ENCODE measurements at places on chromosomes 16 and 17. TPM values are rescaled to one million over a fixed set of nuclear protein-coding genes. Genes with fewer than 3 reads are reported as not detected.

DNA sequence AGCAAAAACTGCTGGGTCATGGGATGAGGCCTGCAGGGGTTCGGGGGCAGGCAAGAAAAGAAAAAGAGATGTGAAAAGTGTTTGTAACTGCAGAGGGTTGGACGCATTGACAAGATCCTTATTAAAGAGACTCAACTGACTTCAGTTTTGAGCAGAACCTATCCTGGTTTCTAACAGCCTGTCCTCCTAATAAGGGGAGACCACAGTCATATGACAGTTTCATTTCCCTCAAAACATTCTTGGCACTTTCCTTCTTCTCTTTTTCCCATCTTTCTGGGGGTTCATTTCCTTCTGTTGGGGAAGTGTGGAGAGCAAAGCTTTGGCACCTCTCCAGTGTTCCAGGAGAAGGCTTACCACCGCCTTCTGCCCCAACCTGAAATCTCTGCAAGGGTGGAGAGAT lies 118.5 kb downstream of the MAF start:
- no peak for DNase-seq

- DNase-seq: no peak
Measured at GRCh38 chr16:66928702-66929388, 3.5 kb upstream of the RRAD start.

DNA sequence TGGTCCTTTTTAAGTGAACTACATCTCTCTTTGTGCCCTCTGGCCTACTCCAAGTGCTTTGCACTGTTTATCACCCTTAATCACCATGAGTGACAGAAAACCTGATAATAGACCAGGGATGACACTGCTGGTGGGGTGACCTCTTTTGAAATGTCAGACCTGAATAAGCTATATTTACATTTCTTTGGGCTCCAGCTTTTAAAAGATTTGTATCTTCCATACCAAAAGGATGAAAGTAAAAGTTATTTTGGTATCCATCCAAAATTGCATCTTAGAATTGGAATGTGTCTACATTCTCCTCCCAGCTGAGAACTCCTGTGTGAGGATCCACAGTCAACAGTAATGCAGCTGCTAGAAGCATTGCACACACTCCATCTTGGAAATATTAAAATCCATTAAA lies 370.0 kb downstream of the CDH11 start:
- no peak for DNase-seq

- DNase-seq: no peak
Measured at GRCh38 chr17:20074489-20074888, 65.3 kb downstream of the SPECC1 start.

GRCh38 chr17:40598619-40599467 lies 33.6 kb upstream of the CCR7 start:
- DNase-seq: peak; percentile 47

DNA sequence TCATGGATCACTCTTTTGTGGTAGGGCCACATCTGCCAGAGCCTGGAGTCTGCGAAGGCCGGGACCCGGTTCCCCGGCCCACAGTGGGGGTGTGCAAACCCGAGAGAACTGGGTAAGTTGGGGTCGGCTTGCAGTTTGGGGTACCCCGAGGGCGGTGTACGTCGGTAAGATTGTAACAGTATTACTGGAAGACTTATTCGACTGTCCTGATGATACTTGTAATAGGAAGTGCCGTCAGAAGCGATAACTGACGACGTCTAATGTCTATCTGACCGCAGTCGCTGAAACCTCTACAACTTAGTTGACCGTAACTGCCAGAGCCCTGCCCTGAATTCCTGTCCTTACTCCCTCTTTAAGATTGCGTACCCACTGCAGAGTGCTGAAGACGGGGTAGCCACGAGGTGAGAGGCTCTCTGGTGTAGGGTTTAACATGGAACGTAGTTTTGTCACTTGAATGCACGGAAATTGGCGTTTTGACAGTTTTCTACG lies 24.0 kb downstream of the TRPV2 start:
- no peak for DNase-seq

- no peak for DNase-seq
Measured at GRCh38 chr16:88393034-88393433, 10.3 kb downstream of the ZNF469 start.

- DNase-seq: no peak
Measured at GRCh38 chr17:49195751-49196150, 14.6 kb downstream of the GNGT2 start.

DNA sequence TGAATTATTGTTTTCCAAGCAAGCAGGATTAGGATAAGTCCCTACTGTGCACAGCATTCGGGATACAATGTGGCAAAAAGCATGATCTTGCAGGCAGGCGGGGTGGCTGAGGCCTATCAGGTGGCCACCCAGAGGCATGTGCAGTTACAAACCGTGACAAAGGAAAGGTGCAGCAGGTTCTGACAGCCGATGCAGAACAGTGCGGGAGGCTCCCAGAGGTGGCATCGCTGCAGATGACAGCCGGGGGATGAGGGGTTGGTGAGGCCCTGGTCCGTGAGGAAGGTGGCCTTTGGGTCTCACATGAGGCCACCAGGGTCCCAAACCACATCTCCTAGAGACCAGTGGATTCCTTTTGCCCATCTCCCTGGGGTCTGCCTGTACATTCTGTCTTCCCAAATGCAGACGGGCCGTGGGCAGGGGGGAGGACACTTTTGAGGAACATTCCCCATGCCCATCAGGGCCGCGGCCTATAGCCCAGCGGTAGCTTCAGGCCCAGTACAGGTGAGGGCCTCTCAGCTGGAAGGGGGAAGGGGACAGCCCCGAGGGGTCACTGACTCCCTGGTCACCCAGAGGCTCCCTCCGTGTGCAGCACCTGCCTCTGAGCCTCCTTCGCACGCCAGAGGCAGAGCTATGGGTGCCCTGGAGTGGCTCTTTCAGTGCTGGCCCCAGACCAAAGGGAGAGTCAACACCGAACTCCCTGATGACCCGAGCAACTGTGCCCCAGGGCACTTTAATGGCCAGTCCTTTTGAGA lies 85.1 kb downstream of the SOCS1 start:
- no peak for DNase-seq

Gene PIMREG
- total RNA-seq: not detected

Gene USP43
- 0.84 TPM for total RNA-seq

Gene C16orf54
- total RNA-seq: 0.20 TPM

Gene RRAD
- 132 TPM for total RNA-seq

Gene TMEM92
- total RNA-seq: 0.59 TPM

Gene GNG13
- not detected for total RNA-seq

Gene IL17C
- not detected for total RNA-seq
